ENCODE measurements at places on chromosomes 3 and 15. TPM values are rescaled to one million over a fixed set of nuclear protein-coding genes. Genes with fewer than 3 reads are reported as not detected.

UNC13C gene
- not detected for total RNA-seq

EFCAB12 gene
- 0.09 TPM for total RNA-seq

VILL gene
- 6.7 TPM for total RNA-seq

NDN gene
- 41.5 TPM for total RNA-seq

LCTL gene
- total RNA-seq: 0.28 TPM

GPR176 gene
- total RNA-seq: 108 TPM

RPL39L gene
- total RNA-seq: 12.2 TPM

HESX1 gene
- 0.65 TPM for total RNA-seq

RPUSD3 gene
- total RNA-seq: 21.1 TPM

MAP3K13 gene
- total RNA-seq: 11.9 TPM

HHATL gene
- total RNA-seq: not detected

GATM gene
- total RNA-seq: 0.55 TPM

GOLIM4 gene
- total RNA-seq: 69.0 TPM

MST1R gene
- total RNA-seq: 0.14 TPM

All from smooth muscle cell of bladder (primary cell).